Foreskin keratinocyte (primary cell): ENCODE measurements at places on chromosomes 4 and X. TPM values are rescaled to one million over a fixed set of nuclear protein-coding genes. Genes with fewer than 3 reads are reported as not detected.

Gene FDCSP
- not detected in 2 replicates for polyA plus RNA-seq

Gene SPANXD
- polyA plus RNA-seq = not detected in 2 replicates

Gene PCSK1N
- polyA plus RNA-seq = 0.86 and 3.7 TPM in 2 replicates

Gene LARP1B
- polyA plus RNA-seq = 8.1 and 10.2 TPM in 2 replicates

Gene RASSF6
- polyA plus RNA-seq = 0.45 and 0.69 TPM in 2 replicates

Gene MAGEA6
- not detected in 2 replicates for polyA plus RNA-seq

Gene HPSE
- polyA plus RNA-seq = 7.7 and 8.2 TPM in 2 replicates

Gene SERTM2
- not detected in 2 replicates for polyA plus RNA-seq

Gene MAGEB1
- not detected in 2 replicates for polyA plus RNA-seq

Gene ATP8A1
- 0.02 TPM in 1 of 2 replicates, not detected in the other for polyA plus RNA-seq

Gene PNMA6F
- polyA plus RNA-seq = not detected in 2 replicates

Gene SASH3
- polyA plus RNA-seq = not detected in 2 replicates

Gene FSTL5
- polyA plus RNA-seq = not detected in 2 replicates

Gene CYBB
- polyA plus RNA-seq = not detected in 2 replicates

Gene XAGE2
- polyA plus RNA-seq = not detected in 2 replicates

Gene CSAG3
- polyA plus RNA-seq = not detected in 2 replicates
